CD4-positive, alpha-beta T cell (primary cell): ENCODE measurements at places on chromosomes 12 and 14.

DNA sequence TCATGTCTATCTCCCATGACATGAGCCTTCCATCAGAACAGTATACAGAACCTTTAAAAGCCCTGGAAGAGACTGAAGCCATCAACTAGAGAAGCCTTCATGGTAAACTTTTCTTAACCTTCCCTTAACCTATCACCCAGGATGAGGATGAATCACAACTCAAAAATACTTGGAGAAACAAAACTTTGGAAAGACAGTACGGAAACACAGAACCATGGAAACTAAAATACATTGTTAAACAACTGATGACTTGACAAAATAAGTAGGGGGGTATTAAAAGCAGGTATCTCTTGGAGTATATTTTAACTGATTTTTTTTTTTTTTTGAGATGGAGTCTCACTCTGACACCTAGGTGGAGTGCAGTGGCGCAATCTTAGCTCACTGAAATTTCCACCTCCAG, 8.7 kb downstream of the TM7SF3 start:
- DNase-seq = no peak

GRCh38 chr12:25960143-25960542, 1.7 kb downstream of the RASSF8 start:
- DNase-seq = no peak

DNA sequence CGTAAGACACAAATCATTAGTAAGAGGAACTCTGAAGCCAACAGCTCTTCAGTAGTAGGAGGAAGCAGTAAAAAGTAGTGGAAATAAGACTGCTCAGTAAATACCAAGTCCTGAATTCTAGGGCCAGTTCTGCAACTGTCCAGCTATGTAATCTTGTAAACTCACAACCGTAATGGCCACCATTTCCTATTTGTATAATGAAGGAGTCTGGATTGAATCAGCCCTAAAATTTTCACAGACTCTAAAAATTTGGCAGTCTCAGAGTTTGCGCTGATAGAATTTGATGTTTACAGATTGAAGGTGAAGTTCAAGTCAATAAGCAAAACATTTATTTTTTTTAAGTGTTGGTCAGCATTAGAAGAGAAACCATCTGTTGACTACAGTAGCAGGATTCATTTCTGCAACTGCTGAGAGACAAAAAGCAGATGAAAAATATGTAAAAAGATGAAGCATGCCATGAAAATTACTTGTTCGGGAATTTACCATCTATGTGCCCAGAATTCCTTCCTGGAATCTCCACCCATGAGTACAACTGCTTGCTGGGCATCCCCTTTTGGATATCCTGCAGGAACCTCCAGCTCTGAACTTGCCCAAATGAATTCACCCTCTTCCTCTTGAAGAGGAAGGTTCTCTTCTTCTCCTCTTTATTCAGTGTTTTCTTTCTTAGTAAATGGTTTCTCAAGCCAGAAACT, 47.5 kb downstream of the GALNT4 start:
- no peak for DNase-seq

- no peak for DNase-seq
Observed at GRCh38 chr12:124655048-124655697, 87.8 kb upstream of the NCOR2 start.

GRCh38 chr14:51118993-51119392, 24.1 kb upstream of the TRIM9 start:
- no peak for DNase-seq

- DNase-seq = no peak
Observed at GRCh38 chr14:95123891-95124579, 33.3 kb downstream of the DICER1 start.

DNA sequence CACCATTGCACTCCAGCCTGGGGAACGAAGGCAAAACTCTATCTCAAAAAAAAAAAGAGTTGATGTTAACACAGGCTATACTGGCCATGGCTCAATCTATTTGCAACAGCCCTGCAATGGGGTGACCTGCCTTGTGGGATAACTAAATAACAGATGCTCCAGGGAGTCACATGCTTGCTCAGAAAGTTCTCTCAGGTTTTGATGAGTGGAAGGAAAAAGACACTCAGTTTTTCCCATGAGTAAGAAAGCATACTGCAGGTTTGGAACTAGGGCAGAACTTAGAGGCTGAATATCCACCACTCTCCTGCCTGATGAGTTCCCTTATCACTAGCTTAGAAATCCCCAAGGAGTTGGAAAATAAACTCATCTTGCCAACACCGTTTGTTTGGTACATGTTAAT, 16.9 kb downstream of the WSB2 start:
- no peak for DNase-seq

DNA sequence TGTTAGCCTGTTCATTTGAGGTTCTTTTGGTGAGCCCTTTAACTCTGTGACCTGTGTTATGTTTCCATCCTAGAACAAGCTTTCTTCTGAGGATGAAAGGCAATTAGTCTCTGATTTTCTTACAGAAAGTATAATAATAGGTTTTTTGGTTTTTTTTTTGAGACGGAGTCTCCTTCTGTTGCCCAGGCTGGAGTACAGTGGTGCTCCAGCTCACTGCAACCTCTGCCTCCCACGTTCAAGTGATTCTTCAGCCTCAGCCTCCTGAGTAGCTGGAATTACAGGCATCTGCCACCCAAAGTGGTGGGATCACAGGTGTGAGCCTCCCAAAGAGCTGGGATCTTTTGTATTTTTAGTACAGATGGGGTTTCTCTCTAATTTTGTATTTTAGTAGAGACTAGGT, 52.7 kb upstream of the SYNE2 start:
- DNase-seq = no peak

GRCh38 chr14:99381688-99382060, 99.0 kb downstream of the SETD3 start:
- no peak for DNase-seq

- no peak for DNase-seq
Observed at GRCh38 chr14:102902523-102903247, 19.8 kb upstream of the AMN start.

GRCh38 chr14:65853407-65853955, 441.0 kb downstream of the FUT8 start:
- DNase-seq = no peak

DNA sequence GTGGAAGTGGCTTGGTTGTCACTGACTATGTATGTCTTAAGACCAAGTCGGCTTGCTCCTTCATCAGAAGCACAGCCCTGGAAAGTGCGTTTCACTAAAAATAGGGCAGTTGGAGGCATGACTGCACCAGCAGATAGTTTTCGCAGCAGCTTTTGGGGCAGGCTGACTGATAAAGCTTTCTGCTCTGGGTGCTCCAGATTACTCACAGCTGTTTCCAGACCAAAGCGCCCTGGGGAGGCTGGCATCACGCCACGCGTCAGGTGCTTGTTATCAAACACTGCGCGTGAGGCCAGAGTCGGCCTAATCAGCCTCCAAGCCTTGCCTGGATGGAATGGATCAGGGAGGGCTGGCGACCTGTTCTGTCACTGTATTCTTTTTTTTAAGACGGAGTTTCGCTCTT, 13.3 kb upstream of the LRRC10 start:
- no peak for DNase-seq

GRCh38 chr12:132736913-132737312, 24.7 kb downstream of the ANKLE2 start:
- DNase-seq = no peak

GRCh38 chr12:3542911-3543310, 51.9 kb downstream of the PRMT8 start:
- DNase-seq = no peak

DNA sequence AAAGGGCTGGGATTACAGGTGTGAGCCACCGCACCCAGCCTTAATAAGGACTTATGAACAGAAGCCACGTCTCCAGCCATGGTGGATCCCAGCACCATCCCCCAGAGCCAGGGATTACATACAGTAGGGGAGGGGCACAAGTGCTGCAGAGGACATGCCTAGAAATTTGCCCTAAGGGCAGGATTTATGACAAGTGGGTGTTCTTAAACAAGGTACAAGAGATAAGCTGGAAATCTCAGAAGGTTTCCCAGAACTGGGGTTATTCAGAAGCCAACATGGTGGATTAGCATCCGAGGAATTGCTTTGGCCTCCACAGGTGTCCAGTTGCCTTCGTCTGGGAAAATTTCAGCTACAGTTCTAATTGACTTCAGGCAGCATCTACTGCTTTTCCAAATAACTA, 114.4 kb upstream of the EGLN3 start:
- DNase-seq = no peak

DNA sequence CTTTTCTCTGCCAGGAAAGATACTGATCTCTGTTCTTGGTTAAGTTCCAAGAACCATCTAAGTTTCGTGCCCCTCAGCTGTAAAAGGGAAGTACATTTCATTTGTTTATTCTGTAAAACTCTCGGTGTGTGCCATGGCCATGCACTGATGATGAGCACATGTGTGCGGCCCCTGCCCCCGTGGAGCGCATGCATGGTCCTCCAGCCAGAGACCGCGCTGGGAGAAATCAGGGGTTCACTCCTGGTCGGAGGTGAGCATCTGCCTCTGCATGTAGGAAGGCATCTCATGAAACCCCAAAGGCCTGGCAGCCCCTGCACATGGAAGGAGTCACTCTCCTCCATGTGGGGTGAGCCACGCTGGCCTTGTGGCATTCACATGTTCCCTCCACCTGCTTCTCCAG, 102.5 kb upstream of the RTL1 start:
- DNase-seq = no peak

DNA sequence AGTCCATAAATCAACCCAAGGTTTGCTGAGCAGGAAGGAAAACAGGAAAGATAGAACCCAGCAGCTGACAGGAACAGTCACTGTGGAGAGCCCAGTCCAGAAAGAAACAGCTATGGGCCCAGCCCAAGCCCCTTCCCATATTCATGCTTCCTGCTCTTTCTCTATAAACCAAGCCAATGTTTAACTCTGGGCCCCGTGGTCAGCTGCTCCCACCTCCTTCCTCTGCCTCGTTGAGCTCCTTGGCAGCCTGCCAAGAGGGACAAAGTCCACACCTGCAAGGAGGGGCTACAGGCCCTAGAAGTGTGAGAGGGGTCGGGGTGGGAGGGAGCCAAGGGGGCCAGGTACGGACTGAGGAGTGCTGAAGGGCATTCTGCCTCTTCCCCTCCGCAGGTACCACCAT, 10.0 kb downstream of the SLC6A13 start:
- no peak for DNase-seq

- DNase-seq = no peak
Observed at GRCh38 chr14:23481362-23481970, 12.0 kb downstream of the NGDN start.

DNA sequence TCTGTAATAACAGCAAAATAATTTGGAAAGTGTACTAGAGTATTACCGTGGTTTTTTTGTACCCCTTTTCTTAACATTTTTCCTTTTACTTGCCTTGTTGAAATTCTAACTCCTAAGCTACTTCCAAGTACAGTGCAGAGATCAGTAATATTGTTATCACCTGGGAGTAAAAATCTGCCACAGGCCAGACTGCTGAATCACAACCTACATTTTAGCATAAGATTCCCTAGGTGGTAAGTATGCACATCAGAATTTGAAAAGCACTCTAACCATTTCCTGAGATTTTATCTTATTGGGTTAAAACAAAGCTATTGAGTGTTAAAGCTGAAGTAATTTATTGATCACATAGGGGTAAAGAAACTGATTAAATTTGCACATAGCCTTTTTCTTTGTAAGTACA, 55.2 kb upstream of the KCNH3 start:
- no peak for DNase-seq

DNA sequence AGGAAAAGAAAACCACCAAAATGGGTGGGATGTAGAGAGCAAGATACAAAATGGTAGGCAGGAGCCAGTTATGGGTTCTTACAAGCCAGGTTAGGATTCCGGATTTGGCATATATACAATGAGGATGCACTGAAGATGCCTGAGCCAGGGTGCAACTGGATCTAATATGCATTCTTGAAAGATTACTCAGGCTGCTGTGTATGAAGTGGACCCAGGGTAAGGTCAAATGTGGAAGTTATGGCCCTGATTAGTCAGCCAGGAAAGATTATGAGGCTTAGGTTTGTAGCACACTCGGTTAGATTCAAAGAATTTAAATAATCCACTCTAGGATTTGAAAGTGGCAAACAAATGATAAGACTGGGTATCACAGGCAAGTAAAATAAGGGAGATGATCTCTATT, 1750.7 kb upstream of the FLRT2 start:
- DNase-seq = no peak

GRCh38 chr14:61598980-61599379, 96.3 kb upstream of the HIF1A start:
- DNase-seq = no peak

GRCh38 chr14:76761960-76762410, 717 bp downstream of the VASH1 start:
- DNase-seq = no peak
